ENCODE measurements at places on chromosomes 11 and 22.

DNA sequence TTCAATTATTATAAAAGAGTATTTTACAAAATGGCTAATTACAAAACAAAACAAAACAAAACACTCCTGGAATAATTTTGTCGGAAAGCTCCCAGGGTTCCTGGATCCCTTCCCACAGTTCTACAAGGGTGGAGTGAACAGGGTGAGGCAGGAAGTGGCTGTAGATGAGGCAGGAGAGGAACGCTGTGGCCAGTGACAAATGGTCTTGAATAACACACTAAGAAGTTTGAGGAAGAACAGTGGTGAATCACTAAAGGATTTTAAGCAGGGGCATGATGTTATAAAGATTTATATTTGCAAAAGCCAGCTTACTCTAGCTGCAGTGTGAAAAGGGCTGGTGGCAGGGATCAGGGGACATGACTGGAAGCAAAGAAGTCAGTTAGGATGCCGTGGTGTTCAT is 33.8 kb upstream of the APOA1 start:
- no peak for DNase-seq

GRCh38 chr11:103215812-103216211 is 106.6 kb downstream of the DYNC2H1 start:
- DNase-seq: no peak

DNA sequence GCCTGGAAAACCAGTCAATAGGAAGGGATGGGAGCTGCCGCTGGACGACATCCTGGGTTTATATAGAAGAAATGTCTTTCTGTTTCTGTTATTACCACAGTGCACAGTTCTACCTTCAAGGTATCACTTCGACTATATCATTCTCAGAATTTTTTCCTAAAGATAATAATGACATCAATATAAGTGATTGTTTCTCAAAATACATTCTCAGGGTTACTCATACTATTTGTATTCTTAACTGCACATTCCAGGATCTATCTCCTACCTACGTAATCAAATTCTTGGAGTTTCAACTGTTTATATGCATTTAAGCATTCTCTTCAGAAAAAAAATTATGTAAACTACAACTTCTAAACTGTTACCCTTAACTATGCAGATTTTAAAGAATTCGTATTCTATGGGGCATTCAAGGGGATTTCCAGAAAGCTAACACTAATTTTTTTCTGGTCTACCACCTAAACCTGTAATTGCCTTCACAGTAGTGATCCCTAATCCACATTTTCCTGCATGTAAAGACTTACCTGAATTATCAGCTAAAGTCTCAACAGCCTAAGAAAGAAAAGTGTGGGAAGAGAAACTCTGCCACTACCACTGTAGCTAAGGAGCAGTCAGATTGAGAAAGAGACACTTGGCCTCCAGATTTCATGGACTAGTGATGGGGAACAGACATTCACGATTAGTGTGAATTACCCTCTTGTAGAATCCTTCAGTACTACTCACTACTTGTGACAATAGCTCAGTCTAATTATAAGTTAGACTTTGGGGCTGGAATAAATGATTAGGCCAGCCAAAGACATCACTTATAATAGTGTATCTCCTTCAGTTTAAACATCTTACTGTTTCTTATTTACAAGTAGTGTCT is at the start of gene OR51B5:
Gene OR51B5, minus strand, starts transcription at position 51 of the 862 bp plus-strand sequence. Its CDS starts 0 bp downstream, at position 51.
- DNase-seq: no peak

- DNase-seq: no peak
Measured at GRCh38 chr11:86179646-86180064, 64.9 kb upstream of the EED start.

GRCh38 chr11:58503361-58503856 is 4.5 kb downstream of the OR5B21 start:
- no peak for DNase-seq

- DNase-seq: no peak
Measured at GRCh38 chr11:82046778-82047177, 686.9 kb downstream of the FAM181B start.

GRCh38 chr11:117863383-117863782 is 13.1 kb downstream of the FXYD6 start:
- no peak for DNase-seq

DNA sequence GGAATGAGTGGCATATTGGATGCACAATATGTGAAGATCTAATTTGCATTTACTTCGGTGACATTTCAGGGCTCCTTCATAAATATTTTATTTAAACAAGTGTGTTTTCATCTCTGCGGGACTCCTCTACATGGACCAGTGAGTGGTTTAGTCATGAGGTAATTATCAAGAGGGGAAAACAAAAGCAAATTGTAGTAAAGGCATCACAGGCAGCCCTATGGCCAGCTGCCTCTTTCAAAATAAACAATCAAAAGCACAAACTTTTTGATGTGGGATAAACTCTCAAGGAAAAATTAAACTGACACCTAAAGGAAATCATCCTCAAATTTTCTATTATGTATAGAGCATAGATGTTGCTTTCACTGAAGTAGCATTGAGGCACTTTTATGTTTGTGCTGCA is 6.0 kb downstream of the SYT9 start:
- no peak for DNase-seq

DNA sequence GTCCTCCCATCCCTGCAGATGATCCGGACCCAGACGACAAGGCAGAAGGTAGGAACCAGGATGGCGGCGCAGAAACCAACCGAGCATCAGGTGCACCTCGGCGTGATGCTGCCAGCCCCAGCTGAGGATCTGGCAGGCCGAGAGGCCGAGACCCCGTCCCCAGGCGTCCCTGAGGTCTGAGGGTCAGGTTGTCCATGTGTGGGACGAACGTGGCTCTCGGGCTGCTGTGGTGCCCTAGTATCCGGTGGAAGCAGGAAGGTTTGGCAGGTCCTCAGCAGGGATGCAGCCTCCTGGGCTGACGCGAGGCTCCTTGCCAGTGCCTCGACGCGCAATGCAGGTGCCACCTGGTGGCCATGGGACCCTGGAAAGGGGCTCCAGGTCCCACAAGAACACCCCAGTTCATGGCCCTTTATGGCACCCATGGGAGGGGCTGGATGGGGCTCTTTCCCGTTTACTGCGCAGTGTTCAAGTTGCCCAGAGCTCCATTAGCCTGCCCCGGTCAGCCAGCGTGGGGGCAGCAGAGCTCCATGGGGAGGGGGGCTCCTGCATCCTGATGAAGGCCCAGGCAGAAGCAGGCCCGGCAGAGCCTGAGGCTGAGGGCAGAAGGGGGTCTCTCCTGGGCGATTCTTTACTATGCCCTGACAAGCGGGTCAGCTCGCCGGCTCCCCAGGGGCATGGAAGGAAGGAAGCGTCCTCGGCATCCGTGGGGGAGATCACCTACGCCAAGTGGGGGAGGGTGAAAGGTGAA is 129.9 kb downstream of the CTTN start:
- DNase-seq: no peak

DNA sequence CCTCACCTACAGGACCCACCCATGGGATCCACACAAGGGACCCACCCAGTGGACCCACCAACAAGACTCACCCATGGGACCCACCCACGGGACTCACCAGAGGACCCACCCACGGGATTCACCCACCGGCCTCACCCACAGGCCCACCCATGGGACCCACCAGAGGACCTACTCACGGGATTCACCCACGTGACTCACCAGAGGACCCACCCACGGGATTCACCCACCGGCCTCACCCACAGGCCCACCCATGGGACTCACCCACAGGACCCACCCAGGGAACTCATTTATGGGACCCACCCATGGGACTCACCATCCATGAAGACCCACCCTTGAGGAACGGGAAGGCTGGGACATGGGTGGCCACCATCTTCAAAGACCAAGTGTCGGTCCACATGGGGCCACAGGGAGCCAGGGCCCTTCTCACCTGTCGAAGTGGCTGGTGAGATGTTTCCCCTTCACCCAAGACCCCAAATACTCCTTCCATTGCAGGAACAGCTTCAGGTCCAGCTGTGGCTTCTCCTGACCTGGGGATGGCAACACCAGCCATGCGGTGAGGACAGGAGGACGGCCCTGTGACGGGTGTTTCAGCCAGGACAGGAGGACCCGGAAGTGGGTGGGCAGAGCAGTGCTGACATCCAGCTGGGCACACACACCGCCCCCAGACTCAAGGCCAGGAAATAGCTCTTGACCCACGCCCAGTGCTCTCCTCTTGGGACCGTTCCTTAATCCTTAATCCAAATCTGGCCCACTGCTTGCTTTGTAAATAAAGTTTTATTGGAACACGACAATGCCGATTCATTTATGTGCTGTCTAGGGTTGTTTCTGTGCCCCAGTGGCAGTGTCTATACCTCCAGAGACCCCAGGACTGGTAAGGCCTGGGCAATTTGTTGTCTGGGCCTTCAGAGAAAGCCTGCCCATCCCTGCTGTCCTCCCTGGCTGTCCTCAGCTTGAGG is 1005.1 kb downstream of the BRD1 start:
- DNase-seq: no peak

DNA sequence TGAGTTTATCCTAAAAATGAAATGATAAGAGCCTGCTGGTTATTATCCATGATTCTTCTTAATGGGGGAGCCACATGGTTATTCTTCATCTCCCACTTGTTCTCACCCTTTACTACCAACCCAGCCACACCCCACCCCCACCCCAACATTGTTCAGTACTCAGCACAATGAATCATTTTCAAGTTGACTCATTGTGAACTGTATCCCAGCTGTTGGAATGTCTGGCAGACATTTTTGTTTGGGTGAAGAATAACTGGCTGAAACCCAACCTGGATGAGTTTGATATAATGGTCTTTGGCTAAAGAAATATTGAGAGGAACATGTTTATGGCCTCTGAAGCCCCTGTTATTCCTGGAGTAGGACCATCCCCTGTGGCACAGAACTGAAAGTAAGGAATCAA is 136.2 kb downstream of the ELP4 start:
- no peak for DNase-seq

DNA sequence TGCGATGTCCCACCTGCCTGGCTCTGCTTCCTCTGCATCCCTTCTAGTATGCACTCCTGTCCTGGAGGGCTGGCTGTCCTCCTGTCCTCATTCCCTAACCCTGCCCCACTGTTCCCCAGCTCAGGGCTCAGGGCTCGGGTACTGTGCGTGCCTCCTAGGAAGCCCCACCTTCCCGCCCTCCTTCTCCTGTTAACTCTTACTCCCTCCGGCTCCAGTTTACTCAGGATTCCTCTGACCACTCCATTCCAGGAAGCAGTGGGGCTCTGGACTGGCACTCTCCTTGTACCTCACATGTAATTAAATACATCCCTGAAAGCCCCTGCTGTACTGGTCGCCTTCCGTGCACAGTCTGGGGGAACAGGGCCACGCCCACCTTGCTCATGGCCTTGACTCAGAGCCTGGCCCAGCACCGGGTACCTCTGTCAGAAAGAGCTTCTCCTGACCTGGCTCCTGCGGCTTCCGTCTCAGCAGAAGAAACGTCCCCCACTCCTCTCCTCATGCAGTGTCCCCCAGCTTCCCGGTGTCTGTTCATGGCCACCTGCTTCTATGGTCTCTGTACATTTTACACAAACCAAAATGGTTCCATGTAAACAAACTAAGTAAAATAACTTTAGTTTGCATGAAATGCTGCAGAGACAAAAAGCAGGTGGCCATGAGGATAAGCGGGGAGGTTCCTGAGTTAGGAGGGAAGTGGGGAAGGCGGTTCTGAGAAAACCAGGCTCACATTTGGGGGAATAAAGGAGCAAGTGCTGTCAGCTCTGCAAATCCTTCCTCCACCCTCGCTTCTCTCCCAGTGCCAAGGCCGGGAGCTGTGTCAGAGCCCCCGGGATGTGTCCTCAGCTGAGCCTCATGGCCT is 445.9 kb downstream of the BRD1 start:
- DNase-seq: no peak

GRCh38 chr11:134862587-134863195 is 450.6 kb upstream of the B3GAT1 start:
- DNase-seq: no peak

- DNase-seq: no peak
Measured at GRCh38 chr22:17137861-17138425, 16.8 kb upstream of the TMEM121B start.

- no peak for DNase-seq
Measured at GRCh38 chr11:11324090-11324489, 29.0 kb downstream of the CSNK2A3 start.

GRCh38 chr11:15228331-15228849 is 113.7 kb downstream of the INSC start:
- DNase-seq: no peak

GRCh38 chr11:23903044-23903704 is 593.7 kb upstream of the LUZP2 start:
- DNase-seq: no peak

- DNase-seq: no peak
Measured at GRCh38 chr22:44609400-44609988, 92.5 kb upstream of the PRR5 start.

DNA sequence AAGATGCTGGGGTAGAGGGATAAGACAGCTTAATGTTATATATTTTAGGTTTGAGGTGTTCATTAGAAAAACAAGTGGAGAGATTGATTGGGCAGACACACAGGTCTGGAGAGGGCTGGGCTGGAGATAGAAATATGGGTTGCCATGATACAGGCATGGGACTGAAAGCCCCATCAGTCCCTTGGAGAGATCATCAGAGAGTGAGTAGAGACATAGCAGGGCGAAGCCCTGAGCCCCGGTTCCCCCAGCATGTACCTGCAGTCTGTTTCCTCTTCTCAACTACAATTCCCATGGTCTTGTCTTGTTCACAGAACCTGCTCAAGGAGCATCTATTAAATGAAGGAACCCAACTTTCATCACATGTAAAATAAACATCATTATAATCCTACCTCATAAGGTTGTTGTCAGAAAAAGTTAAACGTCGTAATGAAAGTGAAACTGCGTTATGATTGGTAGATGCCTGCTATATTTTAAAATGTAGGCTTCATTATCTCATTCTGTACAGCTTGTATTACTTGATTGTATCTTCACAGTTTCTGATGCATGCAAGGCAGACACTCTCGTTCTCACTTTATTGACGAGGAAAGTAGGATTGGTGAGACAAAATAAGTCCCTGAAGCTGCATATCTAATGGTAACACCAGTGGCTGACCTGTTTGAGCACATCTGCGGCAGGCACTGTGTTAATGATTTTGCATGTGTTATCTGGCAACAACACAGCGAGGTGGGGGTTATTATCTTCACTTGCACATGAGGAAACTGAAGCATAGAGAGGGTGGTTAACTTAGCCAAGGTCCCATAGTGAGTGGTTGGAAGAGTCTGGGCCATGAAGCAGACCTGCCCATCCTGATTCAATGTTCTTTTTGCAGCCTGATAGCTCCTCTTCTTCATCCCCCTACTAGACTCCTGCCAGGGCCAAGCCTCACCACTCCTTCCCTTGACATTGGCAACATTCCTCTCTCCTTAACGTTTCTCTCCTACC is 63.5 kb downstream of the ENDOD1 start:
- peak; percentile 40 for DNase-seq

GRCh38 chr11:24623121-24623520 is 126.3 kb downstream of the LUZP2 start:
- no peak for DNase-seq

All from activated T-cell treated with anti-CD3 and anti-CD28 coated beads for 24 hours (primary cell).